Ovary (tissue), 10 donors: ENCODE measurements at places on chromosomes 11 and 22. TPM values are rescaled to one million over a fixed set of nuclear protein-coding genes. Genes with fewer than 3 reads are reported as not detected.
A peak's percentile ranks its signal among the peaks of the same experiment; 100 is the strongest.

NECTIN1 gene
- total RNA-seq, result 1.5 TPM

DNA sequence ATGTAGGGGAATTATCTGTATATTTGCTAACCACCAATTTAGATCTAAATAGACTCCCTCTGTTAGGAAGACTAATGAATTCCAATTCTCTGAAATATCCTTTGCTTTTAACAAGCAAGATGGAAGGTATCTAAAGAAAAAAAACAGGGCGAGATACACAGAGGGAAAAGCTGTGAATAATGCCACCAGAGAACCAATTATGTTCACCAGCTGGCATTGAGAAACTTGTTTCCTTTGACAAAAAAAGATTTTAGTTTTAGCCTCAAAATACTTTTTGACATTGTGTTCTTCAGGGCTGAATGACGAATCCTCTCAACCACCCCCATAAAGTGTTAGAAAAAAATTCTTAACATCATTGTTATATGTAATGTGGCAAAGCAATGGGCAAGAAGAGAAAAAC, 19.0 kb downstream of the HTR3B start:
- H3K27me3 ChIP-seq, result no peaks in the 10 kb centered on the region
- H3K4me1 ChIP-seq, result no peaks in the 10 kb centered on the region
- no peaks in the 10 kb centered on the region for H3K36me3 ChIP-seq
- no peak overlapping the region for H3K27ac ChIP-seq
- DNase-seq, result no peak

- no peaks in the 10 kb centered on the region for H3K36me3 ChIP-seq
- no peak for DNase-seq
- H3K27me3 ChIP-seq, result no peaks in the 10 kb centered on the region
- H3K4me1 ChIP-seq, result no peaks in the 10 kb centered on the region
- H3K27ac ChIP-seq, result no peak overlapping the region
- H3K4me3 ChIP-seq, result no peak overlapping the region
Observed at GRCh38 chr22:47547881-47548650, 785.6 kb downstream of the TBC1D22A start.

DNA sequence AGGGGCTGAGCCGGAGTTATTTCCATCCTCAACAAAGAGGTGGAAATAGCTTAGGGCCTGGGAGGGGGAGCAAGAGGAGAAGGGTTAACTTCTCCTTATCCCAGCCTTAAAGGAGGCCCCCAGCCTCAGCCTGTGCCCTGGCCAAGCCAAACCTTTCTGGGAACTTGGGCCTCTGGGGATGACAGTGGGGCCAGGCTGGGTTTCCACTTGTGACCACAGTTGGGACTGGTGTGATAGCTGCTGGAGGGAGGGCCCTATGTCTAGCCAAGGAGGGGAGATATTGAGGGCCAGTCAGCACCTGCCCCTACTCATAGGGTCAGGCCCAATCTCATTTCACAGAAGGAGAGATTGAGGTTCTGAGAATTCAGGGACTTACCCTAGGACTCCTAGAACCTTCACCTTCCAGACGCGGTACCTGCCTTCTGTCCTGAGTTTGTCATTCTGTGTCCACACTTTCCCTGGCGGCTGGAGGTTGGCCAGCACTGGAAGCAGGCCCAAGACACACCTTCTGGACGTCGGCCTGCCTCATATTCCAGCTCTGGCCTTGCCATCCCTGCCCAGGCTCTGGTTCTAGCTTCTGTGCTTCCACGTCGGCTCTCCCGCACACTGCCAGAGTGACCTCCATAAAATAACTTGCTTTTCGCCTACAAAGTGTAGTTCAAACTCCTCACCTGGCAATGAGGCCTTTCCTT, 3.1 kb downstream of the RELT start:
- peaks cover 6% of the 10 kb centered on the region for H3K4me1 ChIP-seq
- no peaks in the 10 kb centered on the region for H3K36me3 ChIP-seq
- no peak overlapping the region for H3K27ac ChIP-seq
- DNase-seq, result no peak
- H3K27me3 ChIP-seq, result no peaks in the 10 kb centered on the region

DNA sequence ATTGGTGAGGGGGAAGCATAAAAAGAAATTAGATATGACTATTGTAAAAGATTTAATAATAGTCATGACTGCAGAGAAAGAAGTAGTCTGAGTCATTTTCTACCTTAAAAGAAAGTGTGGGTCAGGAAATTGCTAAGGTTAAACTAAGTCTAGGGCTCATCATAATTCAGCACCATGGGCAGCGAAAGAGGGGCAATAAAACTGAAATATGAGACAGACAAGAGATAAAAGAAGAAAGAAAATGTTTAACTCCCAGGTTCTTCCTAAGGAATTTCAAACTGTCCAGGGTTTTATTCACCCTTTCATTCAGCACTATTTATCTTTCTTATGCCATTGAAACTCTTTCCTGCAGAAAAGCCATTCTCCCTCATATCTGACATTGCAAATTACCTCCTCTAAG, 114.4 kb upstream of the API5 start:
- no peaks in the 10 kb centered on the region for H3K4me1 ChIP-seq
- H3K4me3 ChIP-seq, result no peak overlapping the region
- H3K36me3 ChIP-seq, result no peaks in the 10 kb centered on the region
- DNase-seq, result no peak
- H3K27ac ChIP-seq, result no peak overlapping the region
- no peaks in the 10 kb centered on the region for H3K27me3 ChIP-seq

GRCh38 chr11:364991-365725, 4.1 kb upstream of the B4GALNT4 start:
- no peak overlapping the region for H3K27ac ChIP-seq
- no peak overlapping the region for H3K4me3 ChIP-seq
- H3K36me3 ChIP-seq, result no peaks in the 10 kb centered on the region
- peaks cover 5% of the 10 kb centered on the region for H3K4me1 ChIP-seq
- H3K27me3 ChIP-seq, result no peaks in the 10 kb centered on the region

GRCh38 chr22:37122598-37123180, 13.2 kb upstream of the TMPRSS6 start:
- no peak for DNase-seq
- no peak overlapping the region for H3K27ac ChIP-seq
- H3K4me3 ChIP-seq, result no peak overlapping the region
- no peaks in the 10 kb centered on the region for H3K36me3 ChIP-seq
- H3K27me3 ChIP-seq, result no peaks in the 10 kb centered on the region
- no peaks in the 10 kb centered on the region for H3K4me1 ChIP-seq

- H3K36me3 ChIP-seq, result no peaks in the 10 kb centered on the region
- no peaks in the 10 kb centered on the region for H3K4me1 ChIP-seq
- no peak overlapping the region for H3K4me3 ChIP-seq
- no peak overlapping the region for H3K27ac ChIP-seq
- H3K27me3 ChIP-seq, result no peaks in the 10 kb centered on the region
Observed at GRCh38 chr11:122048401-122048800, 67.6 kb downstream of the BLID start.

- no peak overlapping the region for H3K4me3 ChIP-seq
- H3K27me3 ChIP-seq, result no peaks in the 10 kb centered on the region
- H3K4me1 ChIP-seq, result no peaks in the 10 kb centered on the region
- DNase-seq, result peak; percentile 31
Observed at GRCh38 chr11:82523141-82523540, 210.5 kb downstream of the FAM181B start.

DNA sequence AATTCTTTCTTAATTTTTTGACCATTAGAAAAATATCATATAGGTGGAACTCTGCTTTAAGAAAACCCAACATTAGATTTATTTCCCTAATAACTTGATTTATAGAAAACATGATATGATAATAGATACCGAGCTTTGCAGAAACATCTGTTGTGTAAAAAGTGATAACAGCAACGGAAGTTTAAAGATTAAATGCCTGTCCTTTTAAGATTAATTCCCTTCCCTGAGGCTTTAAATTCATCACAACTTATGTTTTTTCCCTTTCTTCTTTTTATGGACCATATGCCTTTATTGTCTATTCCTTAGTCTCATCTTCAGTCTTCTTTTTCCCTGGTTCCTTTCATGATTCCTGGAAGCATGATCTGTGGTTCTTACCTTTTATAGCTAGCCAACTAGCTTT, 1.9 kb downstream of the USP47 start:
- H3K27me3 ChIP-seq, result no peaks in the 10 kb centered on the region
- no peak for DNase-seq
- peak overlapping the region; percentile 56 for H3K4me3 ChIP-seq
- H3K27ac ChIP-seq, result peak overlapping the region; percentile 9
- no peaks in the 10 kb centered on the region for H3K36me3 ChIP-seq
- peaks cover 9% of the 10 kb centered on the region for H3K4me1 ChIP-seq

GRCh38 chr11:27460158-27460978, 12.2 kb downstream of the LGR4 start:
- H3K4me3 ChIP-seq, result no peak overlapping the region
- no peaks in the 10 kb centered on the region for H3K27me3 ChIP-seq
- H3K27ac ChIP-seq, result no peak overlapping the region
- peaks cover 8% of the 10 kb centered on the region for H3K4me1 ChIP-seq

DNA sequence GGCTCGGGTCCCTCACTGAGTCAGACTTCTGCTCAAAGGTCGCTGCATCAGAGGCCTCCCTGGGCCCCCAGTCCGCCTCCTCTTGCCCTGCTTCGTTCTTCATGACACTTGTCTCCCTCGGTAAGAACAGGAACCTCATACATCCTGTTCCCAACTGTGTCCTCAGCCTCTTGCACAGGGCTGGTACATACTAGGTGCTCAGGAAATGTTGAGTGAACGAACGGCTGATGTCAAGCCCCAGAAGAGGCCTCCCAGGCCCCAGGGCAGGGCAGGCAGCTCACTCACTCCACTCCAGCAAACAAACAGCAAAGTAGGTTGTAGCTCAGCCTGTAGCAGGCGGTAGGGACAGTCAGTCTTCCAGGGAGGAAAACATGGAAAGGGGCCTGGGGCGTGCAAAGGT, 17.2 kb downstream of the SYNGR1 start:
- no peaks in the 10 kb centered on the region for H3K36me3 ChIP-seq
- no peak for DNase-seq
- H3K4me1 ChIP-seq, result peaks cover 14% of the 10 kb centered on the region

DNA sequence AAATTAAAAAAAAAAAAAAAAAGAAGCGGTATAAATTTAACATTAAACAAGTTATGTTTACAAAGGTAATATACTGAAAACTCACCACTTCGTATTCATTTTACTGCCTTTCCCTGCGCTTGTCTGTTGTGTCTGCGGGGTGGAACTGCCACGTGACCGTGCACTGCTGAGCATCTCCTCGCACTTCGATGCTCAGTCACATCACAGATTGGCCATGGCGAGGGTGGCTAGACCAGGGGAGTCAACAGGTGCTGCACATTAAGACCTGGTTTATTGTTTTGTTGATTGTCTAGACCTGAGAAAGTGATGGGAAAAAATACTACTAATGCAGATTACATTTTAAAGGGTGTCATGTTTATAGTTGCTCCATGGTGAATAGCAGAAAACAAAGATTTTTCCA, 22.8 kb upstream of the TUB start:
- DNase-seq, result no peak
- H3K27me3 ChIP-seq, result no peaks in the 10 kb centered on the region
- H3K36me3 ChIP-seq, result no peaks in the 10 kb centered on the region
- H3K4me3 ChIP-seq, result no peak overlapping the region
- peaks cover 7% of the 10 kb centered on the region for H3K4me1 ChIP-seq

TRIM51 gene
- not detected for total RNA-seq

GRCh38 chr11:10319702-10320558, 15.1 kb downstream of the ADM start:
- H3K4me3 ChIP-seq, result no peak overlapping the region
- no peaks in the 10 kb centered on the region for H3K36me3 ChIP-seq
- no peak for DNase-seq

- no peak overlapping the region for H3K4me3 ChIP-seq
- H3K36me3 ChIP-seq, result no peaks in the 10 kb centered on the region
- no peak for DNase-seq
- H3K27ac ChIP-seq, result no peak overlapping the region
- peaks cover 23% of the 10 kb centered on the region for H3K4me1 ChIP-seq
Observed at GRCh38 chr11:113197446-113197845, 116.9 kb upstream of the TTC12 start.

GRCh38 chr11:83122050-83122449, 34.9 kb upstream of the PCF11 start:
- no peak for DNase-seq
- no peaks in the 10 kb centered on the region for H3K36me3 ChIP-seq
